Left cardiac atrium (tissue), 4 donors: ENCODE measurements at places on chromosomes 7 and 10. TPM values are rescaled to one million over a fixed set of nuclear protein-coding genes. Genes with fewer than 3 reads are reported as not detected.

HOXA6 gene
- total RNA-seq: not detected

LHPP gene
- 11.6 TPM for total RNA-seq

NEUROD6 gene
- not detected for total RNA-seq

DNA sequence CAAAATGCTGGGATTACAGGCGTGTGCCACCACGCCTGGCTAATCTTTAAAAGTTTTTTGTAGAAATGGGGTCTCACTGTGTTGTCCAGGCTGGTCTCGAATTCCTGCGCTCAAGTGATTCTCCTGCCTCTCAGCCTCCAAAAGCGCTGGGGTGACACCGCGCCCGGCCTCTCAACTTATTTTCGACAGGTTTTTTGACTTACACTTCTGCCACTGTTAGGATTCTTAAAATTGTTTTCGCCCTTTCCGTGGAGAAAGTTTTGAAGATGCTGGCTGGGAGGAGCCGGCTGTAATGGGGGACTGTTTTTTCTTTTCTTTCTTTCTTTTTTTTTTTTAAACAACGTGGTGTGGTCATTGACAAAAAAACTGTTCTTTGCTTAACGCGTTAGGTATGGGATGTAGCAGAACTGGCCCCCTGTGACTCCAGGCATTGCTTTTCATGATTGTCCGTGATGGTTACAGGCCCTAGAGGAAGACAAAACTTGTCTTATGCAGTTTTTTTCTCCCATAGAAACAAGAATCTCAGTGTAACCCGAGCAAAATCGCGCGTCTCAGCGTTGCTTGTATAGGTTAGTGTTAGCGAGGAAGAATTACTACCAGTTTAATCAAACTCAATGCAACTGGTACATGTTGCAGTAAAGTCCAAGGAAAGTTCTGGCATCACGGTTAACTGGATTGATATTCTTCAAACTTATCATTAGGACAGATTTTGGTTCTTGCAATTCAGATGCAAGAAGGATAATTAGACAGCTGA lies 72.2 kb downstream of the DAGLB start:
- no peak for DNase-seq

DNA sequence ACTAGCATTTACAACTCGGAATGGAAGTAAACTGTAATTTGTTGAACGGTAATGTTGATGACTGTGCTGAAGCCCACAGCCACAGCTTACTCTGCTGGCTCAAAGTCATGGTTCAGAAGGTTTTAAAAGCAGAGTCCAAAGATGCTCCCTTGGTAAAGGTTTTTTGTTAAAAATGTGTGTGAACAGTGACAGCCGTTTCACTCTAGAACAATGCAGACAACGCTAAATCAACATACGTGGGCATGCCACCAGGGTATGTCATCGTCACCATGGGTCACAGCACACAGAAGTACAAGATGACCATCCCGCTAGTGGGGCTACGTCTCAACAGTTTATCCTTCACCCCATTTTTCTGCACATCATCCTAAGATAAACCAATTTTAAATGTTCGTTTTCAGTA lies 106.5 kb upstream of the LANCL2 start:
- no peak for DNase-seq

DNA sequence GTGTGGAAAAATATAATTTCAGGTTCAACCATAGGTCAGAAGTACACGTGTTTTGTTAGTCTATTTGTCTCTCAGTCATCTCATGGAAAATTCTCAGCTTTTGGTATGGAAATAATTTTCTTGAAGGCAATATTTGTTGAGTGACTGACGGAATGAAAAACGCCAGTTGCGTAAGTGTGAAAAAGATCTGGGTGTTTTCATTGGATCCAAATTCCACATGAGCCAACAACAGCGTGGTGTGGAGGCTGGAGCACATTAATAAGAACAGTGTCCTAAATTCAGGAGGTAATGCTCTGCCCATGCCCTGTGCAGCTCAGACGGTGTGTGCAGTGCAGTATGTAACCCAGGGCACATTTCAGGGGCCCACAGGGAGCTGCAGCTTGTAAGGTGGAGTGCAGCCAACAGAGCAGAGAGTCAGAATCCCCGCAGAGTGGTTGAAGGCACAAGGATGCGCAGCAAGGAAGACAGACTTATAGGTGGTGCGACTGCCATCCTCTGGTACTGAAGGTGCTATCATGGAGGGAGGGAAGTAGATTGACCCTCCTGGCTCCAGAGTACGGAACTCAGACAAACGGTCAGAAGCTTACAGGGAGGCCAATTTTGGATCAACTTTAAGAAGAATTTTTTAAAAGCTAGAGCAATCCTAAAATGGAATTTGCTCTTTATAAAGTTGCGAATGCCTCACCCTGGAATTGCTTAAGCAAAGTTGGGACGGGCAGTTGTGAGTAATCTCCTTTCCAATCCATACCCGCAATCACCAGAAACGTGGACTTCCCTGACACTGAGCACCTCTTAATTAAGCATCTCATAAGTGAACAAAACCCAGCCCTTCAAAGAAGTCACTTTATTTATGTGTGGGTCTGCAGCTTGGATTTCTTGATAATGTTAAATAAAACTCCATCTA lies 38.0 kb downstream of the EGFR start:
- no peak for DNase-seq

DNA sequence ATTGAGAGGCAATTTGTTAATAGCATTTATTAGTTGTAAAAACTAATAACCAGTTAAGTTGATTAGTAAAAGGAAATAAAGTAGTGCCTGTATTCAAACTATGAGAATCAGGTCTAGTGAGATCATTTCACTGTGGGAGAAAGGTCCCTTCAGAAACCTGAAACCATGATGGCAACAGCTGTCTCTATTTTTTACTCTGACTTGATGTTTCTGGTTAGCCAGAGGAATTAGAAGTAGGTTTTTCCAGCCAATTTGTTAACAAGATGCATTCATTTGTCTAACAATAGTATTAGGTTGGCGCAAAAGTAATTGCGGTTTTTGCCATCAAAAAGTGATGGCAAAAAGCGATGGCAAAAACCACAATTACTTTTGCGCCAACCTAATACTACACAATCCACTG lies 272.2 kb upstream of the YAE1 start:
- DNase-seq: no peak

DNA sequence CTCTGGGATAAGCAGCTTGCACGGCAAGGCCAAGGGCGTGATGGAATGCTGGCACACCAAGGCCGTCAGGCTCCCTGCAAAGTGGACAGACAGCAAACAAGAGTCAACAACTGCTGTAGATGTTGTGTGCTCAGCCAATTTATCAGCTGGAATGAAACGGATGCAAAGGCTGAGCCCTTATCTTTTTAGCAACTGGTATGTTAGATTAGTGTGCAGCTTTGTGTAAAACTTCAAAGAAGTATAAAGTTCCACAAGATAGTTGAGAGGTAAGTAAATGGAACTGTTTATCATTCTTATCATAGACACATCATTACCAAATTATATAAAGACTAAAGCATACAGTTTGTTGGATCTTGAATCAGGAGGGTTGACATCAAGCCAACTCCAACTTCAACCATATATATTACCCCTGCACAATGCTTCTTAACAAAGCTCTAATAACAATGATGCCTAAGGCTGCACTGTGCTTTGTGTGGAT lies 289.0 kb downstream of the TNS3 start:
- DNase-seq: no peak

TAF3 gene
- total RNA-seq: 8.0 TPM

GRCh38 chr10:21803374-21803773 lies 200.2 kb downstream of the DNAJC1 start:
- DNase-seq: no peak

DNA sequence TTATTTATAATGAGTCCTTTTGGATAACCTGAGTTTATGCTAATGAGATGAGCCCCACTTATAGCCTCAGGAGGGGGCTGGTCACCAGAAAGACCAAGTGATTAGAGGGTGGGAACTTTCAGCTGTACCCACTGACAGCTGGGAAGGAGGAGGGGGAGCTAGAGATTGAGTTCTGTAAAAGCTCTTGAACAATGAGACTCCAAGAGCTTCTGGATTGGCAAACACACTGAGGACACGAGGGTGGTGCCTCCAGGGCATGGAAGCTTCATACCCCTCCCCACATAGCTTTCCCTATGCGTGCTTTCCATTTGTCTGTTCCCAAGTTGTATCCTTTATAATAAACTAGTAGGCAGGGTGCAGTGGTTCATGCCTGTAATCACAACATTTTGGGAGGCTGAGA lies 20.3 kb downstream of the MRPS24 start:
- no peak for DNase-seq

DNA sequence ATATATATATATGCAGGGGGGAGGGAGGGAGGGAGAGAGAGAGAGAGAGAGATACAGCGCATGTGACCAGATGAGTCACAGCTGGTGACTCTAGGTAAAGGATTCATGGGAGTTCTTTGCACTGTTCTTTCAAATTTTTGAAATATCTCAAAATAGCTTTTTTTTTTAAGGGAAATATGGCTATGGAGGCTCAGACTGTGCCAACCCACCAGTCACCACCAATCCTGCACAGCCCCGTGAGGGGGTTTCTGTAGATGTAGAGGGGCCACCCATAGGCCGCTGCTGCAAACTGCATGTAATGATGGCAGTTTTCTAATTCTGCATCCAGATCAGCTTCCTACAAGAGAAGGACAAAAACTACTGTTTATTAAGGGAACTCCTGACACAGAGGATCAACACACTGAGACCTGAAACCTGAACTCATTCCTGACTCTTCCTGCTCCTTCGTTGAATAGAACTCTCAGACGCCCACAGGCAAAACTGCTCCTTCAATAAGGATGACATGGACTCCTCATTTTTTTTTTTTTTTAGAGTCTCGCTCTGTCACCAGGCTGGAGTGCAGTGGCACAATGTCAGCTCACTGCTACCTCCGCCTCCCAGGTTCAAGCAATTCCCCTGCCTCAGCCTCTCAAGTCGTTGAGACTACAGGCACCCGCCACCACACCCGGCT lies 17.3 kb downstream of the DAGLB start:
- DNase-seq: no peak

- DNase-seq: no peak
Observed at GRCh38 chr7:13181216-13181615, 493.8 kb downstream of the ARL4A start.

FLNC gene
- 226 TPM for total RNA-seq

DNA sequence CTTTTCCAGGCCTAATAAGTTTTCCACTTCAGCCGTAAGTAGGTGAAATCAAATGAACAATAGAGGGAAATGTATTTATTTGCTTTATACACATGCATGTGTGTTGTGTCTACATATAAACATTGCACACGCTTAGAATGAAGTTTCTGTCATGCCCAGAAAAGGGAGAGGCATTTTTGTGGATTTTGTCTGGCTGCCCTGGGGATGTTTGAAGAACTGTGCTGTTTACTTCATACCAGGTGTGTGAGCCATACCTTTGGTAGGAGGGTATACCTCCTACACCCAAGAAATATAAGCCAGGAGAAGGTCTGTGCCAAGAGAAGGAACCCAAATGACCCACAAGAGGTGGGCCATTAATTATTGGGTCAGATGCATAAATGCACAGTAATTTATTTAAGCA lies 12.8 kb downstream of the GATAD1 start:
- DNase-seq: no peak

CDK14 gene
- total RNA-seq: 53.5 TPM

DNA sequence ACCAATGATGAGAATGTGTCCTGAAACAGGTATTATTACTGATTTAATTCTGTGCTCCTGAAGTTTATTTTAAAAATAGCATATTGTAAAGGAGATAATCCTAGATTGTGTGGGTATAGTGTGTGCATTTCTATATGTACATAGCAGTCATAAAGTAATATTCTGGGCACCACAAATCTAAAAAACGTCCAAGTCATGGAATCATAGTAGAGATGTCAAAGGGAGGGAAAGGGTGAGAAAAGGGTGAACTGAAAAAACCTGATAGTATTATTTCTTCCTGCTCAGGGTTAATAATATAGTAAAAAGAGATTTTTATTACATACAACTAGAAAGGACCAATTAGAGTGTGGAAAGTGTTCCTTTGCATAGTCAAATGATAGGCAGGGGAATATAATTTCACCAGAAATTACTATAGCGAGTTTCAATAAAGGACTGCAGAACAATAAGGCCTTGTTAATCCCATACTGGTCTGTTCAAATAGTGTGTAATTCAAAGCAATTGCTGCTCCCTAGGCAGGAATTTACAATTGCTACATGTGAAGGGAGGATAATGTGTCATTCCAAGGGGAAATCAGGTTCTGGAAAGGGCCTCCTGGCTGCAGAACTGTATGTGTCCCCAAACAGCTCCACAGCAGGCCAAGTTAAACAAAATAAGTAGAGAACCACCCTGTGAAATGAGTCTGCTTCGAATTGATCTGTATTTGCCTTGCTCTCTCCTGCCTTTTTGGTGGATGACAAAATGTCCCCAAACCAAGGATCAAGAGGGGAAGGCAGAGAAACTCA lies 42.5 kb upstream of the KMT2E start:
- DNase-seq: peak; percentile 50
